Adipose tissue (tissue), 3 donors: ENCODE measurements at places on chromosomes 7 and 10. TPM values are rescaled to one million over a fixed set of nuclear protein-coding genes. Genes with fewer than 3 reads are reported as not detected.

The HOXA3 gene
- 0.86 TPM for polyA plus RNA-seq

The ANKRD61 gene
- polyA plus RNA-seq: 0.16 TPM

The GPR85 gene
- polyA plus RNA-seq: 1.3 TPM

The VAX1 gene
- polyA plus RNA-seq: not detected

The PTPN20 gene
- polyA plus RNA-seq: 0.45 TPM

The GIMAP4 gene
- polyA plus RNA-seq: 31.1 TPM

The CCDC172 gene
- not detected for polyA plus RNA-seq

The NPFFR1 gene
- under 0.01 TPM for polyA plus RNA-seq

The SDK1 gene
- polyA plus RNA-seq: 3.2 TPM

The CXCL12 gene
- 33.2 TPM for polyA plus RNA-seq

The CYP26C1 gene
- not detected for polyA plus RNA-seq

The PDE1C gene
- 3.1 TPM for polyA plus RNA-seq

The GHRHR gene
- polyA plus RNA-seq: not detected

The TRIL gene
- polyA plus RNA-seq: 2.2 TPM

The TMEM213 gene
- not detected for polyA plus RNA-seq

The UPK3B gene
- polyA plus RNA-seq: 12.8 TPM
